Stimulated activated CD8-positive, alpha-beta memory T cell treated with anti-CD3 and anti-CD28 coated beads, Interleukin-7, amount 100 ng/mL, for 1 hour (primary cell): ENCODE measurements at places on chromosomes 16 and 17.

GRCh38 chr16:80746231-80746630 is 58.2 kb downstream of the CDYL2 start:
- no peak for DNase-seq

DNA sequence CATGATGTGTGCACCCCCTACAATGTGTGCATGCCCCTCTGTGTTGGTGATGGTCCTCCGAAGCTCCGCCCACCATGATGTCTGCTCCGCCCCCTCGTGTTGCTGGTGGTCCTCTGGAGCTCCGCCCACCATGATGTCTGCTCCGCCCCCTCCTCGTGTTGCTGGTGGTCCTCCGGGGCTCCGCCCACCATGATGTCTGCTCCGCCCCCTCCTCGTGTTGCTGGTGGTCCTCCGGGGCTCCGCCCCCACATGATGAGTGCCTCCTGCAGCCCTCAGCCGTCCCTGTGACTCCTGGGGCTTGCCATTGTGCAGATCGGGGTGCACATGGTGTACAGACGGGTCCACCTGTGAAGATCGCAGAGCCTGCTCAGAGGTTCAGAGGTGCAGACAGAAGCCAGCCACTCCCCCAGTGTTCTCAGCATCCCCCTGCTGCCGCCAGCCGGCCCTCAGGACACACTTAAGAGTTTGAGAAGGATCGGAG is 129.1 kb upstream of the CHMP6 start:
- no peak for DNase-seq

GRCh38 chr16:54576785-54577184 is 290.2 kb upstream of the IRX3 start:
- DNase-seq: no peak

DNA sequence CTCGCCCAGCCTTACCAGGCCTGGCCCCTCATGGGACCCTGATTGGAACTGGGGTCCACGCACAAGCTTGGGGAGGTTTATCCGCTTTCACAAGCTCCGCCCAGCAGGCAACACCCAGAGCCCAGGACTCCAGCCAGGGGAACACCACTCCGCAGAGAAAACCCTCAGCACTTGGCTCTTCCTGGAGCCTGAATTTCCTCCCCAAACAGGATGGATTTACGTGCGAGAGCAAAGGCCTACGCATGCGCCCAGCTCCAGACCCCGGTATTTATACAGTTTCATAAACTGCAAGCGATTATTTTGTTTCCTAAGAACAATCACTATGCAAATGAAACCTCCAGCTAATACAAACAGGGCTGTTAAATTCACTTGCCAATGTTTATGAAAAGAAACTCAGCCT is 22.8 kb downstream of the ZNF423 start:
- DNase-seq: no peak

DNA sequence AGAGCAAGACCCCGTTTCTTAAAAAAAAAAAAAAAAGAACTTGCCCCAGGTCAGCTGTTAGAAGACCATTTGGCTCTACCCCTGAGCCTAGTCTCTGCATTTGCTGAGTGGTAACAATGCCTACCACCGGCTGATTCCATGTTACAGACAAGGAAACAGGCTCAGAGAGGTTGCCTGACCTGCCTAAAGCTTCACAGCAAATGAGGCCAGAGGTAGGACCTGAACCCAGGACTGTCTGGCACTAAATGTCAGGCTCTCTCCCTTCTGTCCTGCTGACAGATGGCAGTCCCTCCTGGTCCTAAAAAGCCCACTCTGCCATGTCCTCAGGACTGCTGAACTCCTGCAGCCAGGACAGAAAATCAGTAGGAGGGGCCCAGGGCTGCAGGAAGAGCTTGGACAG is 5.8 kb downstream of the STX1B start:
- no peak for DNase-seq

- no peak for DNase-seq
Observed at GRCh38 chr17:42305543-42306384, 17.5 kb downstream of the STAT5A start.

DNA sequence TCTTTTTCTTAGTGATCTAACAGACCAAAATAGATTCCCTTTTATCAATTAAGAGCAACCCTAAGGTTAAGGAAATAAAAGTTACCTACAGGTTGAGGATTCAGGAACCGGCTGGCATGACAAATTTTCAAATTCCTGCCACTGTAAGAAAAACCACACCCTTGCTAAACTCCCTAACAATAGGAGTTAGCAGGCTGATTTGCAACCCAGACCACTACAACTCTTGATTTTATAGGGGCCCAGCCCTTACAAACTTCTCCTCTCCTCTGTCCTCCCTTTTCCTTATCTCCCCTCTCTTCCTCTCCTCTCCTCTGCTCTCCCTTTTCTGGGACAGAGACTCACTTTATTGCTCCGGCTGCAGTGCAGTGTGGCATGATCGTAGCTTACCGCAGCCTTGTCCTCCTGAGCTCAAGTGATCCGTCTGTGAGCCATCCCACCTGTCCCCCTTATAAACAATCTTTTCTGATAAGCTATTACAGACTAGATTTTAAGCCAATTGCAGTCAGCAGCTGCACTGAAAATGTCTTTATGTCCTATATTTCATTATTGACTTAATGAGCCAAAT is 418.9 kb downstream of the CDH8 start:
- DNase-seq: no peak

- no peak for DNase-seq
Observed at GRCh38 chr16:50208460-50208931, 55.4 kb downstream of the TENT4B start.

GRCh38 chr16:65846210-65846602 is 520.3 kb upstream of the CDH5 start:
- DNase-seq: no peak

DNA sequence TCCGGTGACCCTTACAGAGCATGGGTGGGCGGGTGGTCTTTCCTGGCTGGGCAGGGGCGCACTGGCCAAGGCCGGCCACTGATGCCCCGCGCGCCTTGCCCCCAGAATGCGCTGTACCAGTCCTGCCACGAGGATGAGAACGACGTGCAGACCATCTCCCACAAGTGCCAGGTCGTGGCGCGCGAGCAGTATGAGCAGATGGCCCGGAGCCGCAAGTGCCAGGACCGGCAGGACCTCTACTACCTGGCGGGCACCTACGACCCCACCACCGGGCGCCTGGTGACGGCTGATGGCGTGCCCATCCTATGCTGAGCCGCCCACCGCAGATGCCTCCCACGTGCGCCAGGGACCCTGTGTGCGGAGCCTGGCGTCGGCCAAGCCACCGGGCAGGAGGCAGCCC is 49.1 kb downstream of the ACTG1 start:
- no peak for DNase-seq

- DNase-seq: no peak
Observed at GRCh38 chr17:4354862-4355514, 11.5 kb downstream of the UBE2G1 start.

GRCh38 chr17:16419929-16420271 is 4.5 kb downstream of the TRPV2 start:
- no peak for DNase-seq

GRCh38 chr17:15909481-15909991 is 35.4 kb upstream of the ADORA2B start:
- no peak for DNase-seq

- DNase-seq: peak; percentile 61
Observed at GRCh38 chr17:76726776-76727718, at the start of gene METTL23. Gene METTL23, plus strand, starts transcription at chr17:76726839. Its CDS starts 2,872 bp downstream, at chr17:76729711.

DNA sequence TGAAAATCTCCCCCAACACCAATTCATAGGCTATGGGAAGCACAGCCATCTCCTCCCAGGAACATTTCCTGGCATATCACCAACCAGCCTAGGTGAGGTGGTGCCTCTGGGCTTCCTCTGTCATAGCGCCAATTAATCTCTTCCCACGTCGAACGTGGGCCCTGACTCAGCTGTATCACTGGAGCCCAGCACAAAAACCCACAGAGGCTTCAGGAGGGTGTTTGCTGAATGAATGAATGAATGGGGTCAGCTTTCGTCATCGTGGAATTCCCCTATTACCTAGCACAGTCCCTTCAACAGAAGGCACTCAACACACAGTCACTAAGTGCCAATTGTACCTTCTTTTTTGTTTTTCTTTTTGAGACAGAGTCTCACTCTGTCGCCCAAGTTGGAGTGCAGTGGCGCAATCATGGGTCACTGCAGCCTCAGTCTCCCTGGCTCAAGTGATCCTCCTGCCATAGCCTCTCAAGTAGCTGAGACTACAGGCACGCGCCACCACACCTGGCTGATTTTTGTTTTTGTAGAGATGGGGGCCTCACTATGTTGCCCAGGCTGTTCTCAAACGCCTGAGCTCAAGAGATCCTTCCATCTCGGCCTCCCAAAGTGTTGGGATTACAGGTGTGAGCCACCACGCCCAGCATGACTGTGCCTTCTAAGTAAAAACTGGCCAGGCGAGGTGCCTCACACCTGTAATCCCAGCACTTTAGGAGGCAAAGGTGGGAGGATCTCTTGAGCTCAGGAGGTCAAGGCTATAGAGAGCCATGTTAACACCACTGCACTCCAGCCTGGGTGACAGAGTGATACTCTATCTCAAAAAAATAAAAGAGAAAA is 4.1 kb downstream of the ZNF688 start:
- DNase-seq: no peak

- no peak for DNase-seq
Observed at GRCh38 chr17:48037036-48037837, at the start of gene COPZ2. Gene COPZ2, minus strand, starts transcription at chr17:48037797. Its CDS starts 20 bp downstream, at chr17:48037777.

DNA sequence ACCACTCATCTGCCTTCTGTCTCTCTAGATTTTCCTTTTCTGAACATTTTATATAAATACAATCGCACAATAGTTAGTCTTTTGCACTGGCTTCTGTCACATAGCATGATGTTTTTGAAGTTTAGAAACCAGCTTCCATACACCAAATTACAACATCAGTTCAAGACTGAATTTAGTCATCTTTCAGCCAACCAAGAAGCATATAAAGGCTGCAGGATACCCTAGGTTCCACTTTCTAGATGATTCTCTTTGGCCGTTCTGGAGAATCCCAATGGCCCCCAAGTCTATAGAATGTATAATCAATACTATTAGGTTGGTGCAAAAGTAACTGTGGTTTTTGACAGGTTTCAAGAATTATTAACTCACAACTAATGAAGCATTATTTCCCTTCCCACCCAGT is 19.4 kb downstream of the SCPEP1 start:
- DNase-seq: no peak

DNA sequence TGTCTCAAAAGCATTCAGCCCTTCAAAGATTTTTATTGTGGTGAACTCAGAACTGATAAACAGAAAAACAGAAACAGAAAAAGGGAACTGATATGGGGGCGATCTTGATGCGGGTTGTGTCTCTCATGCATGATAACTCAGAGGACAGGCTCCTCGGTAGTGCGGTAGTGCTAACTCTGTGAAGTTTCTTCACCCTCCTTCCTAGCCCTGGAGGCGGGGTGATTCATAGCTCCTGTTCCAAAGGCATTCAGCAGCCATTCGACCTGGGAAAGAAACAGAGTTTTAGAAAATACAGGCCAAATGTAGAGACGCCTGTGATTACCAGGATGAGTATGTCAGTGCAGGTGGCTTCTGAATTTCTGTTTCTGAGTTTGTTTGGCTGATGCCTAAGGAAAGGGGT is 5.5 kb upstream of the MAF start:
- DNase-seq: no peak

GRCh38 chr17:59427425-59427921 is 96.0 kb downstream of the YPEL2 start:
- DNase-seq: no peak

GRCh38 chr17:8793649-8794048 is 5.5 kb downstream of the MFSD6L start:
- DNase-seq: no peak

DNA sequence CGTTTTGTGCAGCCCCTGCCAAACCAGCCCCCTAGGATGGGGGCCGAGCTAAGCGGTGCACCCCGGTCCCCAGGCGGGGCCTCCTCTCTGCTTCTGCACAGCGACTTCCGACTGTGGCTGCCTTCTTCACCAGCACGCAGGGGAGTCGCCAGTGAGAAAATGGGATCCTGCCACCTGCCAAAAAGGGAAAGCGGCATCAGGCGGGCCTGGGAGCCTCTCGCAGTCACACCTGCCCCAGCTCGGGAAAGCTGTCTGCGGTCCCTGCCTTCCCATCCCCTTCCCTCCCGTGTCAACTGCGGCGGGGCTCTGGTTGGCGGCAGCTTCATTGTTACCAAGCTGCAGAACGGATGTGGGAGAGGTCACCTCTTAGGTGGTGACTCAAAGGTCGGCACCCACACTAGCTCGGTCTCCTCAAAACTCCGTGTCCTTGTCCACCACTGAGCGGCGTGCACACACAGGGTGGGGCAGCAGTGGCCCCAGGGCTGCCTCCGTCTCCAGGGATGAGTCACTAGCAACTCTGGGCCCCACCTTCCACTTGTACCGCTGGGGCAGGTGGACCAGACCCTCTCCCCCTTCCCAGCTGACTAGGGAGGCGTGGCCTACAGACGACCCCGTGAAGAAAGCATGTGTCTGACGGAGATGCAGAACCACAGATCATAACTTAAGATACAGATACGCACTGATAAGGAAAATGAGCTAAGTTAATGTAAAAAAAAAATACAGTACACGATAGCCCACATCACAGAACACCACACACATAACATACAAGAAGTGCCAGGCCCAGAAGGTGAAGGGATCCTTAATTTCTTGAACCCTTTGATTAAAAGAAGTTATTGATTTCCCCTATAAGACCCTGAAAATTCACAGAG is 1.5 kb upstream of the PCYT2 start:
- no peak for DNase-seq

GRCh38 chr16:188674-189073 is 8.4 kb downstream of the HBQ1 start:
- DNase-seq: no peak

- no peak for DNase-seq
Observed at GRCh38 chr16:85479972-85480726, 133.0 kb upstream of the GSE1 start.

DNA sequence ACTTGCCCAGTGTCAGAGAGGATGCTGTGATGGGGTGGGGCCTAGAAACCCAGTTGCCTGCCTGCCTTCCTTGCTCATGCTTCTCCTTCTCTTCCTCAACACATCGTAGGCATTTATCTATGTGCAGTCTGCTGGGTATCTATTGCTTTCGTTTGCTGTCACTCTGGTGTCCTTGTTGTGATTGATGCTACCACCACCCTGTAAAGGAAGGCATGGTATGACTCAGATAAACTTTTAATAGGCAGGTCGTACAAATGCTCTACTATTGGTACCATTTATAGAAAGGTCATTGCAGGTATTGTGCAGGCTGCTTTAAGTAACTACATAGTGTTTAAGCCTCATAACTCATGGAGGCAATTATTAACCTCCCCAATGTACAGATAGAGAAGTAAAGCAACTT is 368.9 kb downstream of the UTP18 start:
- no peak for DNase-seq

DNA sequence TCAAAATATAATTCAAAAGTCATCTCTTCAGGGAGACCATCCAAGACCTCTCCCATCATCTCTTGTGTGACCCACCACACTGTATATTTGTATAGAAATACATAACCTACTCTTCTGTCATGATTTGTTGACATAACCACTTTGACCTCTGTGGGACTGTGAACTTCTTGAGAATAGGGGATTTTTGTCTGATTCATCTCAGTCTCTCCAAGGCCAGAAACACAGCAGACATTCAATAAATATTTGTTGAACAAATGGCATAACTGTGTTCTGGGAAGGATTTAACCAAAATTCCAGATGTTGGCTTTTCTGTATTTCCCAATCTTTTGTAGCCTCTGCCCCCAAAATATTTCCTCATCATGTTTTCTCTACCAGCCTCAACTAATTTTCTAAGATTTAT is 169.7 kb downstream of the CDH11 start:
- no peak for DNase-seq

GRCh38 chr17:75689441-75689873 is 22.3 kb downstream of the SAP30BP start:
- DNase-seq: no peak
